ENCODE measurements at places on chromosomes 3 and 15. TPM values are rescaled to one million over a fixed set of nuclear protein-coding genes. Genes with fewer than 3 reads are reported as not detected.

GRCh38 chr3:98991393-98991792 is 89.9 kb upstream of the DCBLD2 start:
- H3K4me3 ChIP-seq, result no peak overlapping the region
- no peaks in the 10 kb centered on the region for H3K27me3 ChIP-seq
- no peaks in the 10 kb centered on the region for H3K4me1 ChIP-seq
- H3K36me3 ChIP-seq, result no peaks in the 10 kb centered on the region
- no peak for DNase-seq

GRCh38 chr15:63466378-63467192 is 37.8 kb upstream of the USP3 start:
- H3K27me3 ChIP-seq, result no peaks in the 10 kb centered on the region

- no peaks in the 10 kb centered on the region for H3K4me1 ChIP-seq
- H3K4me3 ChIP-seq, result no peak overlapping the region
Observed at GRCh38 chr3:187181454-187182170, 15.7 kb upstream of the RTP1 start.

- no peak overlapping the region for H3K4me3 ChIP-seq
- H3K36me3 ChIP-seq, result no peaks in the 10 kb centered on the region
- peaks cover 52% of the 10 kb centered on the region for H3K4me1 ChIP-seq
- no peaks in the 10 kb centered on the region for H3K27me3 ChIP-seq
Observed at GRCh38 chr3:58041182-58041825, 33.1 kb downstream of the FLNB start.

DNA sequence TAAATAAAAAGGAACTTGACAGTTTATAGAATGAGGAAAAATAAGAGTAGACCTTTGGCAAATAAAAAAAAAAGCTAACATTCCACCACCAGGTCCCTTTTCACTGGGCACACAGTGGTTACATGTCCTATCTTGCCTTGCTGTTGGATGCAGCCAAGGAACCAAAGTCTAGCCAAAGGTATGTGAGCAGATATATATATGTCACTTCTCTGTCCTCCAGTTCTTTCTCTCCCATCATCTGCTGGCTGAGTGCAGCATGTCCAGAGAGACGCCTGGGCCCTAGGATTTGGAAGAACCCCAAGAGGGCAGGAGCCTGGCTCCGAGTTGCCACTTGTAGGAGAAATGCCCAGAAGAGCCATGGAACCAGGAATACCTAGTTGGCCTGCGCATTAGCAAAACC is 104.7 kb downstream of the SERPINI1 start:
- H3K4me1 ChIP-seq, result no peaks in the 10 kb centered on the region
- H3K36me3 ChIP-seq, result no peaks in the 10 kb centered on the region
- no peak for DNase-seq
- no peaks in the 10 kb centered on the region for H3K27me3 ChIP-seq

GRCh38 chr3:144242747-144243146 is 271.1 kb downstream of the DIPK2A start:
- H3K4me3 ChIP-seq, result no peak overlapping the region
- no peaks in the 10 kb centered on the region for H3K36me3 ChIP-seq
- no peak overlapping the region for H3K27ac ChIP-seq
- H3K27me3 ChIP-seq, result no peaks in the 10 kb centered on the region

SLC28A1 gene
- total RNA-seq, result not detected

GRCh38 chr3:44893097-44893496 is 18.7 kb downstream of the TGM4 start:
- no peak overlapping the region for H3K4me3 ChIP-seq
- no peaks in the 10 kb centered on the region for H3K27me3 ChIP-seq
- no peaks in the 10 kb centered on the region for H3K36me3 ChIP-seq

DNA sequence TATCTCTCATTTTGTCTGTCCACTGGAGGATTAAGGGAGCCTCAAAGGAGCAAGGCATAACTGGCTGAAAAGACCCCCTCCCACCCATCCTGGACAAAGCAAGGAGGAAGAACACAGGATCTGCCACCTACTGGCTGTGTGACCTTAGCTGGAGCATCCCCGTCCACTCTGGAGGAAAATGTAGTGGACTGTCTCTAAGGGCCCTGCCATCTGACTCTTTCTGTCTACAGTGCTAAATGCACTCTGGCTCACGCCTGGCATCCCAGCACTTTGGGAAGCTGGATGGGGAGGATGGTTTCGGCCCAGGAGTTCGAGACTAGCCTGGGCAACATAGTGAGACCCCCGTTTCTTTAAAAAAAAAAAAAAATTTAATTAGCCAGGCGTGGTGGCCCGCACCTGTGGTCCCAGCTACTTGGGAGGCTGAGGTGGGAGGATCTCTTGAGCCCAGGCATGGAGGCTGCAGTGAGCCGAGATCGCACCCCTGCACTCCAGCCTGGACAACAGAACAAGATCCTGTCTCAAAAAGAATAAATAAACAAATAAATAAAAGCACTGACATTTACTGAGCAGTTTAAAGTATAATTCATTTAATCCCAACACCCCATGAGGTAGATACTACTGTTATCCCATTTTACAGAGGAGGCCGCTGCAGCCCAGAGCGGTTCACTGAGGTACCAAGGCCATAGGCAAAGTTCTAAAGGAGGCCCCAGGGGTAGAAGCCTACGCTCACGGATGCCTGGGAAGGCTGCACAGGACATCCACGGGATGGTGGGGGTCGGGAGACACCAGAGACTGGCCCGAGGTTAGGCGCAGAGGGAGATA is 1.1 kb downstream of the TBC1D2B start:
- DNase-seq, result peak; percentile 24
- peaks cover 48% of the 10 kb centered on the region for H3K4me1 ChIP-seq
- H3K27me3 ChIP-seq, result no peaks in the 10 kb centered on the region

DNA sequence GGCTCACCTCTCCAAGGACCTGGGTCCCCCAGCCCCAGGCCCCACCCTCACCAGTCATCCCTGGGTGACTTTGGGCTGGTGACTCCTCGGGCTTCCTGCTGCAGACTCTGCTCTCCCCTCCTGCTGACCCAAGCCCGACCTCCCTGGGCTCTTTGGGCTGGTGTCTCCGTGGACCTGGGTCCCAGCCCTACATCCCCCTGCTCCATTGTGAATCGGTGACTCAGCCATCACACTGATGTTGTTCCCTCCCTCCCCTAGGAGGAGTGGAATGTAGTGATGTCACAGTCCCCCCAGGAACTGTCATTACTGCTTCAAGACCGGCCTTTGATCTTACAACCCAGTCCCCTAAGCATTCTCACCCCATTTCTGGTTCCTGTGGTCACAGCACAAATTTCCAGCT is 83.7 kb downstream of the ADAMTS7 start:
- no peaks in the 10 kb centered on the region for H3K36me3 ChIP-seq
- no peaks in the 10 kb centered on the region for H3K27me3 ChIP-seq
- DNase-seq, result no peak
- H3K27ac ChIP-seq, result no peak overlapping the region

GRCh38 chr15:59371458-59372351 is 966 bp downstream of the MYO1E start:
- H3K27ac ChIP-seq, result peak overlapping the region; percentile 96
- peak overlapping the region; percentile 96 for H3K4me3 ChIP-seq
- DNase-seq, result peak; percentile 82
- no peaks in the 10 kb centered on the region for H3K27me3 ChIP-seq
- no peaks in the 10 kb centered on the region for H3K36me3 ChIP-seq

GRCh38 chr3:118055381-118055780 is 979.3 kb downstream of the IGSF11 start:
- H3K27ac ChIP-seq, result no peak overlapping the region
- H3K4me3 ChIP-seq, result no peak overlapping the region
- no peaks in the 10 kb centered on the region for H3K4me1 ChIP-seq
- DNase-seq, result no peak

DNAH12 gene
- 0.99 TPM for total RNA-seq

COL6A6 gene
- not detected for total RNA-seq

DNA sequence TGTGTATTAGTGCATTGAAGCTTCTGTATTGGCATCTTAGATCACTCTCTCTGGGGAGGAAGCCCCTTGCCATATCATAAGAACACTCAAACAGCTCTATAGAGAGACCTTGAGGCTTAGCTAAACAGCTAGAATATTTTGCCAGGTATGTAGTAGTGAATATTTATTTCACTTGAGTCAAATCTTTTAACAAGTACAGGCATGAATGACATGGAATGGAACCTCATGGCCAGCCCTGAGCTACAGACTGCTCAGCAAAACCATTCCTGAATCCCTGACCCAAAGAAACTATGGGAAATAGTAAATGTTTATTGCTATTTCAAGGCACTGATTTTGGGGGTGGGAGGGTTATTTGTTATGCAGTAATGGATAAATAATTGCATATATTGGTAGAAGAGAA is 604.8 kb downstream of the MECOM start:
- no peaks in the 10 kb centered on the region for H3K27me3 ChIP-seq
- no peak for DNase-seq
- no peak overlapping the region for H3K4me3 ChIP-seq
- H3K36me3 ChIP-seq, result no peaks in the 10 kb centered on the region

GRCh38 chr3:102105193-102105592 is 255.9 kb downstream of the NFKBIZ start:
- H3K4me1 ChIP-seq, result peaks cover 13% of the 10 kb centered on the region
- no peak for DNase-seq
- no peak overlapping the region for H3K27ac ChIP-seq

GPR149 gene
- not detected for total RNA-seq

CCDC9B gene
- total RNA-seq, result 17.1 TPM

DNA sequence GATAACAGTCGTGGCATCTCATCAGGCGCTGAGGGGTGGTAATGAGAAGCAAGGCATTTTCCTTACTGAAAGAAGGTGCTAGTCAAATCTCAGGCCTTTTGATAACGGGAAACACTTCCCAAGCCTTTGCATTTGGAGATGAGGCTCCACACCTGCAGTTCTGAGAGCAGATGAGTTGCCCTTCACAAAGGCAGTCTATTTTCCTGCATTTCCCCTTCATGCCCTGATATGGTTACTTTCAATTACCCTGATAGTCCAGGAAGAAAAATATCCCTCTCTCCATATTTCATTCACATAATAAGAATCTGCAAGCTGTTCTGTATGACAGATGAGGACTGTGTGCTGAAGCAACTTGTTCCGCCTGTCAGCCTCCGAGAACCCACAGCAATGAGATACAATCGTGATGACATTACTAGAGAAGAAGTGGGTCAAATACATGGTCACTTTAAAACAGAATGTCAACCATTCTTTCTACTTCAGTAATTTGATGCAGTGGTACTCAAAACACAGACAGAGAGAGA is 25.0 kb downstream of the FHIT start:
- no peaks in the 10 kb centered on the region for H3K27me3 ChIP-seq
- H3K4me3 ChIP-seq, result no peak overlapping the region
- no peak overlapping the region for H3K27ac ChIP-seq
- H3K36me3 ChIP-seq, result no peaks in the 10 kb centered on the region
- DNase-seq, result no peak

GRCh38 chr3:173617490-173617889 is 219.9 kb downstream of the NLGN1 start:
- no peak overlapping the region for H3K27ac ChIP-seq
- H3K4me3 ChIP-seq, result no peak overlapping the region
- DNase-seq, result peak; percentile 70
- H3K4me1 ChIP-seq, result peaks cover 10% of the 10 kb centered on the region
- no peaks in the 10 kb centered on the region for H3K36me3 ChIP-seq
- no peaks in the 10 kb centered on the region for H3K27me3 ChIP-seq

DNA sequence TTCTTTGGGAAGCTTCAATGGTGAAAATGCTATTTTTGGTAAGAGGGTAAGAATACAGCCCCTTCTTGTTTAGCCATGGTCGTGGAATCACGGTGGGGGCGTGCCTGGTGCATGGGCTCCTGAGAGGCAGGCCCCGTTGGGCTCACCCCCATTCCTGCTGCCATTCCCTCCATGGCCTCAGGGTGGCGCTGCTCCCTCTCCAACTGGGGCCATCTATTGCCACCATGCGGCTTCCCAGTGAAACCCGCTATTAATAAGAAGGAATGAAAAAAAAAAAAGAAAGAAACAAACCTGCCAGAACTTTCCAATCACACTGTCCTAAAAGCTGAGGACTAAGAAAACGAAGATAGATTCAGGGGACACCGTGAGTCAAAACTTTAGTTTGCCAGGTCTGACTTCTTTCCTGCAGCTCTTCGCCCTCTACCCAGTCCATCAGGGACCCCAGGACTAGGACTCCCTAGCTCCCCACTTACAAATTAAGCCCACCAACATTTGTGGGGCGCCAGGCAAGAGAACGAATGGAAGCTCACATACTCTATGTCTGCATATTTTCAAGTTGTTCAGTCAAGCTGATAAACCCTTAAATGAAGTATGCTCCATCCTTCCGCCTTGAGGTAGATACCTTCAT is 30.6 kb upstream of the ABHD2 start:
- no peaks in the 10 kb centered on the region for H3K27me3 ChIP-seq
- H3K36me3 ChIP-seq, result no peaks in the 10 kb centered on the region
- no peak overlapping the region for H3K4me3 ChIP-seq
- peaks cover 8% of the 10 kb centered on the region for H3K4me1 ChIP-seq

FOXP1 gene
- total RNA-seq, result 86.1 TPM

GRCh38 chr3:185713015-185713414 is 111.8 kb downstream of the IGF2BP2 start:
- no peaks in the 10 kb centered on the region for H3K36me3 ChIP-seq
- no peak overlapping the region for H3K27ac ChIP-seq
- H3K4me1 ChIP-seq, result no peaks in the 10 kb centered on the region
- DNase-seq, result no peak

DNA sequence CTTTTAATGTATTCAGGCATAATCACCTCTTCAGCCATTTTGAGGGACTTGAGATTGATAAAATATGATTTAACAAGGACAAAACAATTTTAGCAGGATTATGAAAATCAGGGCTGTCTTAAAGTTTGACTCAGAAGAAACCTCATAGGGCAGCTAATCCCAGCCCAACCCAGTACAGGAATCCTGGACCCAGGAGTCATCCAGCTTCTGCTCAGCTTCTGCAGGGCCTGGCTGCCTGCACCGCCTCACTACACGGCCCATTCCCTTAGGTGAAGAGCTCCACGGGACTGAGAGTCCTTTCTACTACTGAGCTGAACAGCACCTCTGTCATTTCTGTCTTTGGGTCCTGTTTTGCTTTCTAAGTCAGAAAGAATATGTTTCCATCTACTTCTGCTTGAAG is 37.5 kb downstream of the ARHGAP31 start:
- DNase-seq, result no peak
- H3K27me3 ChIP-seq, result no peaks in the 10 kb centered on the region
- H3K27ac ChIP-seq, result no peak overlapping the region
- H3K4me1 ChIP-seq, result no peaks in the 10 kb centered on the region
- H3K4me3 ChIP-seq, result no peak overlapping the region

ADGRG7 gene
- not detected for total RNA-seq

DNASE1L3 gene
- 2.1 TPM for total RNA-seq

DNA sequence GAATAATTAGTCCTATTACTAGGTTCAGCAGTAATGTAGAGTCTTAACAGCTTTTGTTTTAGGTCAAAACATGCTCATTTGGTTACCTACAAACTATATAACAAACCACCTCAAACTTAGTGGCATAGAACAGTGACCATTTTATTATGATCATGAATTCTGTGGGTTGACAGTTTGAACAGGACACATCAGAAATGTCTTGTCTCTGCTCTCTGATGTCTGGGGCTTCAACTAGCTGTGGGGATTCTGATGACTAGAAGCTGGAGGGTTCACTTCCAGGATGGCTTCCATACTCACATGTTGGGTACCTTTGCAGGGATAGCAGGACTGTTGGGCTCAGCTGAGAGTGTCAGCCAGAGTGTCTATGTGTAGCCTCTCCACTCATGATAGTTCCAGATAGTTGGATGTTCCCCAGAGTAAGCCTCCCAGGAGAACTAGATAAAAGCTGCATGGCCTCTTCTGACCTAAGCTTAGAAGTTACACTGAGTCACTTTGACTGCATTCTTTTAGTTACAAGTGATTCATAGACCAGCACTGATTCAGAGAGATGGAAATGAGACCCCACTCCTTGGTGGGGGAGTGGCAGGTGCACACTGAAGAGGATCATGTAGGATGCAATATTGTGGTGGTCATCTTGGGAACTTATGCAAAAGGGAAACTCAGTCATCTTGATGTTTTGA is 32.6 kb downstream of the PLCL2 start:
- peaks cover 33% of the 10 kb centered on the region for H3K4me1 ChIP-seq
- H3K36me3 ChIP-seq, result no peaks in the 10 kb centered on the region
- H3K27me3 ChIP-seq, result no peaks in the 10 kb centered on the region
- no peak overlapping the region for H3K27ac ChIP-seq
- DNase-seq, result no peak

PLSCR2 gene
- total RNA-seq, result not detected

KCNH8 gene
- 2.3 TPM for total RNA-seq

All from body of pancreas (tissue), 4 donors.